ENCODE measurements at places on chromosomes 13 and 19.

- DNase-seq = peak; percentile 60
Observed at GRCh38 chr13:100214886-100215285, 126.0 kb downstream of the PCCA start.

- DNase-seq = no peak
Observed at GRCh38 chr13:60790620-60791019, 393.6 kb downstream of the TDRD3 start.

GRCh38 chr19:39032063-39032918 is at the start of gene FBXO27:
Gene FBXO27 (minus strand): TSS chr19:39032549. CDS start chr19:39032227, 322 bp downstream.
- DNase-seq = no peak

DNA sequence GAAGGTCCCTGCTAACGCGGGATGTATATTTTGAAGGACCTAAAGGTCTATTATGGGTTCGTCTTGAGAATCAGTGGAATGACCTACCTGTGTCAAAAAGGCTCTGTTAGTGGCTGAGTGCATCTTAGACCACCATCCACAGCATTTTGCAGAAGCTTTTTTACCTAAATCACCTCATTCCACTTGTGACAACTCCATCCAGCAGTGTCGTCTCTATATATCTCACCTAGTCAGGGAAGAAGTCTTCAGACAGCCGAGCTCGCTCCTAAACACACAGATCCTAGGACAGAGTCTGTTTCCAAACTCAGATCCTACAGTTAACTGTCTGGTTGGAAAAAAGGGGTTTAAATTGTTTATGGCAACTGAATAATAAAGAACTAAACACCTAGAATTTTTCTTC is 33.7 kb downstream of the COL4A1 start:
- no peak for DNase-seq

GRCh38 chr13:30332456-30333143 is 25.2 kb upstream of the KATNAL1 start:
- no peak for DNase-seq

DNA sequence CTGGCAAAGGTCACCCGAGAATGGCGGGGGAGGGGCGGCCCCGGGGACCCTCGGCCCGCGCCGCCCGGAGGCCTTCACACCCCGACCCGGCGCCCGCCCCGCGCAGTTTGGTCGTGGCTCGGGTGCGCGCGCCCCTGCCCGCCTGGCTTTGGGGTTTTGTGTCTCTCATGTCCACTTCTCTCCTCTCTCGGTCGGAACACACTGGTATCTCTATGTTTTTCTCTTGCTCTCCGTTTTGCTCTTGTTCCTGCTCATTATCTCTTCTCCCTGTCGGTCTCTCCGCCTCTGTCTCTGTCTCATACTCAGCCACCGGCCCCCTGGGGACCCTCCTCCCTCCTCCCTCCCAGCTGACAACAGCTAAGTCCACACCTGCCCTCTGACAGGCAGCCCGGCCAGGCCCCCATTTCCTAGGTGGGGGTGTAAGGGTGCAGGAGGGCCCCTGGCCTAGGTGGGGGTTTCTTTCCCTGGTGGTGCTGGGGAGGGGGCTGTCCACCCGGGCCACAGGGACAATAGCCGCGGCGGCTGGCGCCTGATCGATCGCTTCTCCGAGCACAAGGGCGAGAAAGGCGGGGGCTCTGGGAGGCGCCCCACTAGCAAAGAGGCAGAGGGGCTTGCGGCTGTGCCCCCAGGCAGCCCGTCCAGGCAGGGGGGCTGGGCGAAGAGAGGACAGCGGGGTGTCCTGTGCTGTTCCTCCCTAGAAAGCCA is 2.3 kb downstream of the ONECUT3 start:
- no peak for DNase-seq

- DNase-seq = no peak
Observed at GRCh38 chr19:46254776-46255175, 25.2 kb downstream of the IGFL1 start.

- DNase-seq = no peak
Observed at GRCh38 chr13:77749344-77749880, 51.9 kb downstream of the SLAIN1 start.

GRCh38 chr13:65660731-65661130 is 1569.4 kb downstream of the PCDH9 start:
- peak; percentile 32 for DNase-seq

DNA sequence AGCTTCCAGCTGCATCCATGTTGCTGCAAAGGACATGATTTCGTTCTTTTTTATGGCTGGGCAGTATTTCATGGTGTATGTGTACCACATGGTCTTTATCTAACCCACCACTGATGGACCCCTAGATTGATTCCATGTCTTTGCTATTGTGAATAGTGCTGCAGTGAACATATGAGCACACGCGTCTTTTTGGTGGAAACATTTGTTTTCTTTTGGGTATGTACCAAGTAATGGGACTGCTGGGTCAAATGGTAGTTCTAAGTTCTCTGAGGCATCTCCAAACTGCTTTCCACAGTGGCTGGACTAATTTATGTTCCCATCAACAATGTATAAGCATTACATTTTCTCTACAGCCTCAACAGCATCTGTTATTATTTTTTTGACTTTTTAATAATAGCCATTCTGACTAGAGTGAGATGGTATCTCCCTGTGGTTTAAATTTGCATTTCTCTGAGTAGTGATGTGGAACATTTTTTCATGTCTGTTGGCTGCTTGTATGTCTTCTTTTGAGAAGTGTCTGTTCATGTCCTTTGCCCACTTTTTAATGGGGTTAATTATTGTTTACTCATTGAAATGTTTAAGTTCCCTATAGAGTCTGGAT is 6.8 kb upstream of the UBE2L5 start:
- DNase-seq = no peak

DNA sequence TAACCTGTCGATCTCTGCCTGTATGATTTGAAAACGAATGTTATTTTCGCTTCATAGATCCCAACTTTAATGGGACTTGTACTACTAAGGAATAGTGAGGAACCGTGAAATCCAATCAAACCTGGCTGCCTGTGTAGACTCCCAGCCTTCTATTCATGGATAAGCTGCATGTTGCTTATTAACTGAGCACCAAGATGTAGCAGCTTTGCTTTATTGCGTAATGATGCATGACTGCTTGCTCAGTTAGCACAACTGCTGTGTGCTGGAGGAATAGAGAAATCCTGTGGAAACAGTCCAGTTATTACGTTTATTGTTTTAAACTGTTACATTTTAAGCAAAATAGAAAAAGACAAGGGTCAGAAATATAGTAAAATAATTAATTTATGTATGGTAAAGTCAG is 108.2 kb downstream of the SHISA2 start:
- no peak for DNase-seq

GRCh38 chr19:7010722-7011593 is 10.3 kb downstream of the MBD3L2B start:
- DNase-seq = no peak

DNA sequence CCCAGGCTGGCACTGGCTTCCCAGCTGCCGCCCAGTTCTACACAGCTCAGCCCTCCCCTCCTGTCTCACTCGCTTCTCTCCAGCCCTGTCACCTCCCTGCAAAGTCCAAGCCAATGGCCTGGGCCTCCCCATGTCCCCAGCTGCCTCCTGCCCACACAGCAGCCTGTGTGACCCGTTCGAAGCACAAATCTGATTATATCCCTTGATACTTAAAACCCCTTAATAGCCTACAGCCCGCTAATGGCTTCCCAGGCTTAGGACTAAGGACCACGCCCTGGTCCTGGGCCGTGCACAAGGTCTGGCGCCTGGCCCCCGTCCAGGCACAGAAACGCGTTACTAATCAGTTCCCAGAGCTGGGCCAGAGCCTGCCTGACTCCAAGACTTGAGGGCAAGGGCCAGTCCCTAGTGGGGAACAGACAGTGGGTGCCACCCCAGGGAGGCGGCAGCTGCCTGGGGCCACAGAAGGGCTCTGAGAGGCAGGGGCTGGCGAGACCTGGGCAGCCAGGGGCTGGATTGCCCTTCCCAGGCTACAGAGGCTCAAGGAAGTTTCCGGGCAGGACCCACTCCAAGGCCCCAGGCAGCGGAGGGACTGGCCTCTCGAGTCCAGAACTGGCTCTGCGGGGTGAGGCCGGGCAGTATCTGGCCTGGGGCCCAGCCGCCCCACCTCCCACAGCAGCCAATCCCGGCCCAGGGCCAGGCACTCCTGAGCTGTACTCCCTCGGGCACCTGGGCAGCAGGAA is 10.4 kb downstream of the XAB2 start:
- no peak for DNase-seq

DNA sequence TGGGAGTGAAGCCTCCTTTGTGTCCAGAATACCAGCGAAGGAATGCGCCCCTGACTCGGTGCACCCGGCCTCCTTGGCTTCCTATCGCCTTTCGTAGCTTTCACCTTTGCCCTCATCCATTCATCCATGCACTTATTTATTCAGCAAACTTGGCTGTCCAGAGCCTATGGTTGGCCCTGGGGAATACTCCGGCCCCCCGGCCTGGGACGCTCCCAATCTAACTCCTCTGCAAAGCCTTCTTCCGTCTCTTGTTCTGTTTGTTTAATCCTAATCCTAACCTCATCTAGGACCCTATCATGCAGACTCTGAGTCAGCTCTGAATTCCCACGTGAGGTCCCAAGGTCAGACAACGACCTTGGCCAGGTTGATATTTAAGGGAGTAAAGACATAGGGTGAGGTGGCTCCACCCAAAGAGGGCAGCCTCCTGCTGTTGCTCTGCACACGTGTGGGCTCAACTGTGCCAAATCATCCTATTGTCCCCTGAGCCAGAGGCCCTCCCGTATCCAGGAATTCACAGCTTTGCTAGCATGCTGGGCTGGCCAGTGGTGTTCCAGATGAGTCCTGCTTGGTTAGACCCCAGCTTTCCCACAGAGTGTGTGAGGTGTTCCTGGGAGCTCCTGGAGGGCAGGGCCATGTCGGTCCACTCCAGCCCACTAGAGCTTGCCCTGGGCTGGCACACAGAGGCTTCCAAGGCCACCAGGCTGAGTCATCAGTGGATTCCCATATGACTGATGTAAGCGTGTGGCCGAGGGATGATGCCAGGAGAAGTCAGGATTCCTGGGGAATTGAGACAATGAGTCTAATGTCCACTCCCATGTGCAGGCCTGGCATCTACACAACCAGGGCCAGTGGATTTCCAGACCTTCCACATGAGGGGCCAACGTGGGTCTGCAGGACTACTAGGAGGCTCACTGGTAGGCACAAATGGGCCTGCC is 6.5 kb upstream of the CCNE1 start:
- DNase-seq = peak; percentile 49

DNA sequence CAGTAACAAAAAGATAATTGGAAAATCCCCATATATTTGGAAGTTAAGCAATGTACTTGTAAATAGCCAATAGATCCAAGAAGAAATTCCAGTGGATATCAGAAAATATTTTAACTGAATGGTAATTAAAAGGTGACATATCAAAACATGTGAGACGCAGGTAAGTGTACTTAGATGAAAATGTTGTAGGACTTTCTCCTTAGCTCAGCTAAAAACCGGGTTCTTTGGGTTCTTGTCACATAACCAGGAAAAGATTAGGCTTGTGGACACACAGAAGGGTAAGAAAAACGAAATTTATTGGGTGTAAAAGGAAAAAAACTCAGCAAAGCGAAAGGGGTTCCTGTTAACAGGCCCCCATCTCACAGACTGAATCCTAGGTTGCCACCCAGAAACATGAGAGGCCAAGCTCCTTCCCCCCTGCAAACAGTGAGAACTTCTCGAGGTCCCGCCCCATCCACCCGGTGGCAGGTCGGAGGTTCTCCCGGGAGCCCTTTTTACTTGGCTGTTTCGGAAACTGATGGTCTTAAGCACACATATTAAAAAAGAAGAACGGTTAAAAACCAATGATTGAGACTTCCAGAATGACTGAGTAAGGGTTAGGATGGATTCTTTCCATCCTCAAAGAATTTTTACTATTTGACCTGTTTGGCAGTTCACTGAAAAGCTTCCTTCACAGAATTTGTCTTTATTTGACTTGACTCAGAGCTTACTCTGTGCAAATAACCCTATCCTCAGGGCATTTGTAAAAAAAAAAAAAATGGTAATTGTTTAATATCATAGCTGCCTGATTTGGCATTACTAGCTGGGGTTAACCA is 3.1 kb upstream of the CCDC70 start:
- DNase-seq = no peak

GRCh38 chr13:70253834-70254233 is 145.6 kb upstream of the KLHL1 start:
- DNase-seq = no peak

DNA sequence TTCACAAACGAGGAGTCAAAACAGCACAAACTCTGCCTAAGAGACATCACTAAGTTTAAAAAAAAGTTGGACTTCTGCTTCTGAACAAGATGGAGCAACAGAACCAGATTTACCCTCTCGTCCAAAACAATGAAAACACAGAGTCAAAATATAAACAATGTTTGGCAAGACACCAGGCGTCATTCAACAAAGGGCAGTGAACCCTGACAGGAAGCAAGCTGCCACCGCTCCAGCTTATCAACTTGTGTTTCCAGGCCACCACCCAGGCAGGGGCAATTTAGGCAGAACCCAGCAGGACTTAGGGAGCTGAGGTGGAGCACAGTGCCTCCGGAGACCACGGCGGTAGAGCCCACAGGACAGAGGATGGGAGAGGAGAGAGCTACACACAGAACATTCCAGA is 8.6 kb upstream of the NAPA start:
- no peak for DNase-seq

GRCh38 chr13:74287724-74288169 is 153.5 kb upstream of the KLF12 start:
- peak; percentile 78 for DNase-seq

DNA sequence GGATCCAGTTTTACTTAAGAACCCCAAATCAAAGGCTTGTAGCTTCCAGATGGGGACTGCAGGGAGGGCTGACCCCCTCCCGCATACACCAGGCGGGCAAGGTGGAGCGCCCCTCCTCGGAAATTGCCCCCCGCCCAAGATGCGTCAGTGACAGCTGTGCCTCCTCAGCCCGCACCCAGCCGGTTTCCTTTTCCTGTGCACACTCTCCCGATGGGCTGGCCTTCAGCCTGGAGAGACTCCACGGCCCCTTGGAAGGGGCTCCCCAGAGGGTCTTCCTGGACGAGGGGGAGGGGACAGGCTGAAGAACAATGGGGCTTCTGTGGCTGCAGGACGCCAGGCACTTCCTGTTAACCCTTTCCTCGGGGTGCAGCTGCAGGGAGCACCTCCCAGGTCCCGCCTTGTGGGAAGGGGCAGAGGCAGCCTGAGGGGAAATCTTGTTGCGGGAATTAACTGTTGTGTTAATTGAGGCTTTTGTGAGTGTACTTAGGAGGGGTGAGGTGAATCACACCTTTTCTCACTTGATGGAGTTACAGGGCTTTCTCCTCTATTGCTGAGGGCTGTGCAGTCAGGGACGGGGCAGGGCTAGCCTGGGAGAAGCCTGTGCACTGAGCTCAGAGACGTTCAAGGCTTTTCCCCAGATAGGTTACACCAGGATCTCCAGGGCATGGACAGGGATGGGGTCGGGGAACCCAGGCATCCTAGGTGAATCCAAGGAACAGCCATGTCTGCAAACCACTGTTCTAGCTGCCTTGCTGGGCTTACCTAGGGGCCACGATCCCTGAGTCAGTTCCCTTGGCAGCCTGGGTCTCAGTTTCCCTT is 14.3 kb downstream of the IER2 start:
- no peak for DNase-seq

DNA sequence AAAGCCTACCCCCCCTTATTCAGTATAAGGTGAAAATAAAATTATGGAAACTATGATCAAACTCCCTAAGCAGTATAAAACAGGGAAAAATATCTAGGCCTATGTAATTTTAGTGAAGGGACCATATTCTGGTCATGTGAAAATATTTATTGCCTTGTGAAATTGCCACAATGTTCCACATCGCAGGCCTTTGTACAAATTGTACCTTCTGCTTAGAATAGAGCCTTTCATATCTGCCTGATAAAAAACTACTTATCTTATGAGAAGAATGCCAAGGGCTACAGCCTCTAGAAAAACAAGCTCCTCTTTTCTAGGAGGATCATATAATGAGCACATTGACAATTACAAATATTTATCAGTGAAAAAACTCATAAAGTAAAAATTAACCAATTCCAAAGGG is 1280.0 kb downstream of the EFNB2 start:
- DNase-seq = no peak

All from fibroblast of mammary gland (primary cell).